Sciatic nerve (tissue), 2 donors: ENCODE measurements at places on chromosomes 12 and 14. TPM values are rescaled to one million over a fixed set of nuclear protein-coding genes. Genes with fewer than 3 reads are reported as not detected.

The CLEC12A gene
- total RNA-seq, result 2.0 TPM

GRCh38 chr12:91317306-91317705 lies 134.7 kb upstream of the DCN start:
- DNase-seq, result no peak

GRCh38 chr12:45034861-45035265 lies 16.0 kb downstream of the DBX2 start:
- no peak for DNase-seq

DNA sequence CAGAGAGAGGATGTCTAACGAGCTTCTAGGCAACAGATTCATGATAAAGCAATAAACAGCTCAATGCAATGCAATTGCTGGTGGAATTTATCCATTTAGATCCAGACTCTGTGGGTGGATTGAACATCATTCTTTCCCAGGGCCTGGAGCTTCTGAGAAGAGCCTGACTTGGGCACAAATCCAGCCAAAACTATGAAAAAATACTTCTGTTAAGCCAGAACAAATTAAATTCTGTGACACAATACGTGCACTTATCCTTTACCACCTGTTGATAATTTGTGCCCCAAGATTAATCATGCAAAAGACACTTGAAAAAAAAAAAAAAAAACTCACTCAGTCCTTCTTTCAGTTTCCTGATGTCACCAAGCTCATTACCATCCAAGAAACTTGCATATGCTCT lies 446.0 kb upstream of the DCN start:
- DNase-seq, result no peak

- DNase-seq, result no peak
These were observed 212.4 kb downstream of the RASSF9 start for GRCh38 chr12:85623763-85624162.
